ENCODE measurements at places on chromosomes 12 and 14.

- DNase-seq: no peak
Observed at GRCh38 chr12:42582498-42582897, 7.0 kb downstream of the PRICKLE1 start.

GRCh38 chr14:20969336-20969735 is 14.0 kb downstream of the RNASE2 start:
- no peak for DNase-seq

- DNase-seq: no peak
Observed at GRCh38 chr14:104953896-104954656, 24.1 kb downstream of the AHNAK2 start.

- no peak for DNase-seq
Observed at GRCh38 chr14:93028724-93029076, 87.0 kb downstream of the ITPK1 start.

DNA sequence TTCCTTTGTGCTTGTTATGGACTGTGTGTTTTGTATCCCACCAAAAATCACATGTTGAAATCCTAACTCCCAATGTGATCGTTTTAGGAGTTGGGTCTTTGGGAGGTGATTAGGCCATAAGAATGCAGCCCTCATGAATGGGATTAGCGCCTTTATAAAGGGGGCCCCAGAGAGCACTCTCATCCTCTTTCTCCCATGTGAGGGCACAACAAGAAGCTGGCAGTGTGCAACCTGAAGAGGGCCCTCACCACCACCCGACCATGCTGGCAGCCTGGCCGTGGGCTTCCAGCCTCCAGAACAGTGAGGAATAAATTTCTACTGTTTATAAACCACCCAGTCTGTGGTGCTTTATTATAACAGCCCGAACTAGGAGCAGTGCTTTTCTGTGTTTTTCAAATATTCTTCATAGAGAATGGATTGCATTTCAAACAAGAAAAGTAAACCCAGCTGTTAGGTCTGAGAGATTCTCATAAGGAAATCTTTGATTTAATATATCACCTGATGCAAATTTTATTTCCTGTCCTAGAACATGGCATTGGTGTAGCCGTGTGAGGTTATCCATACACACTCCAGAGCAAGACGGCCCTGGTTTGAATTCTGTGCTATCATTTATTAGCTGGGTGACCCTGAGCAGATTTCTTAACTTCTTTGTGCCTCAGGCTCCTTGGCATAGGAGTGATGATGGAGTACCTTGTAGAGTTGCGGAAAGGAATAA is 27.8 kb downstream of the HSPB8 start:
- DNase-seq: no peak

DNA sequence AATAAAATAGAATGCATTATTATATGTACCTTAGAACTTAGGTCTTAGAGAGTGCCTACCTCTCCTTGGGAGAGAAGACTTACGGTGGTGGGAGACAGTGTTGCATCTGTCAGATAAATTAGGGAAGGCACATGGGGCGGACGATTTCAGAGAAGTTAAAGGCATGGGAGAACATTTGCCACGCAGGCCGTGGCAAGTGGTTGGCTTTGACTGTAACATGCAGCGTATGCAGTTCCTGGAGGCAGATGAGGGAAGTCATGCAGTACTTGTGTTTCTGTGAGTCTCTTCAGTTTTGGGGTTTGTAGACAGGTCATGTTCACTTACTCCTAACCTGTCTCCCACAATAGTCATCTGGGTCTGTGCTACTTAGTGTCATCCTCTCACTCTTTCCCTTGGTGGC is 43.6 kb downstream of the ETV6 start:
- no peak for DNase-seq

DNA sequence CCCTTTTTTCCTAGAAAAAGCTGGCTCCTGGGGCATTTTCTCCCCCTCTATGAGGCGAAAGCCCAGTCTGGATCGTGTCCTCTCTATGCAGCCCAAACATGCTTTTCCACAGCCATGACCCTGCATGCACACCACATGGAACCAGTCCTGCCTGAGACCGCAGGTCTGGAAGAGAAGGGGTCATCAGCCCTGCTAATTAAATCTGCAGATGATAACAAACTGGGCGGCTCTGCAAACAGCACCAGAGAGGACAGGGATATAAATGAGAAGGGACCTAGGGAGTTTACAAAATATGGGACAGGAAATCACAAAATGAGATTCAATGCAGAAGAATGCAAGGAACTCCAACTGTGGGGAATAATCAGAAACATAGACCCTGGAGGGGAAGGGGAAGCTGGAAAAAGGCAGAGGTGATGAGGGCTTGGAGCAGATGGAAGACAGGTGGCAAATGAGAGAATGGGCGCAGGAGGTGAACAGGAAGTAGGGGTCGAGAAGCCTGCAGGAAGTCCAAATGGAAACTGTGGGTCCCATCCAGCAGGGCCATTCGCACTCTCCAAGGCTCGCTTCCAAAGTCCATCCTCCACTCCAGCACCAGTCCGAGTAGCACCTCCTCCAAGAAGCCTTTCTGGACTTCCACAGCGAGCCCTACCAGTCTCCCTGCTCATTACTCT is 76.3 kb downstream of the ANO2 start:
- DNase-seq: no peak

DNA sequence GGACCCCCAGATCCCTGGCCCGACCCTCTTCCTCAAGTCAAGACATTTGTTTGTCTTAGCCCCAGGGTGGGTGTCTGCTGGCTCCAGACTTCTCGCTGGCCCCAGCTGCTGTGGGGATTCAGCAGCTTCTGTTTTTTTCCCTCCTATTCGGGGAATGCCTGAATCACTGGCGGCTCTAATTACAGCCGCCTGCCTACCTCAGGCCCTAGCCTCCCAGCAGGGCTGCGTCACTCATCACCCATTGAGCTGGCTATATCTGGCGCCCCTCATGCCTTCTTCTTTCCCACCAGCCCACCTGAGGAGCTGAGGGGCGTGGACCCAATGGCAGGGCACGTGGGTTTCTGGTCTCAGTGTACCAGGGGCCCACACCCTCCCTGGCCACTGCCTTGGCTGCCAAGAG is 10.1 kb downstream of the KRT80 start:
- DNase-seq: no peak

DNA sequence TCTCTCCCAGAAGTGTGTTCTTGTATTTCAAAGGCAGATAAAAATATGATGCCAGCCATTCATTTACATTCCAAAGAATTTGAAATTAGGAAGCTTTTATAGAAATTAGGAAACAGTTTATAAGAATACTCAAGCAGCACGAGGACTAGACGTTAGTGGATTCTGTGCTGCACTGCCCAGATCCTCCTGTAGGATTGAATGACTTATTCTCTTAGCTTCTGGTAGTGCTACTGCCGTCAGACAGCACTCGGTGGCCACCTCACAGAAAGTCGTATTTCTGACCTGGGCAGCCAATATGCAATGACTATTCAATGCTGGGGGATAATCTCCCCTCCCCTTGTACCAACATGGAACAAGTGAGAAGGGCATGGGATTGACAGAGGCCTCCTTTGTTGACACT is 326.4 kb downstream of the RPL10L start:
- DNase-seq: no peak

DNA sequence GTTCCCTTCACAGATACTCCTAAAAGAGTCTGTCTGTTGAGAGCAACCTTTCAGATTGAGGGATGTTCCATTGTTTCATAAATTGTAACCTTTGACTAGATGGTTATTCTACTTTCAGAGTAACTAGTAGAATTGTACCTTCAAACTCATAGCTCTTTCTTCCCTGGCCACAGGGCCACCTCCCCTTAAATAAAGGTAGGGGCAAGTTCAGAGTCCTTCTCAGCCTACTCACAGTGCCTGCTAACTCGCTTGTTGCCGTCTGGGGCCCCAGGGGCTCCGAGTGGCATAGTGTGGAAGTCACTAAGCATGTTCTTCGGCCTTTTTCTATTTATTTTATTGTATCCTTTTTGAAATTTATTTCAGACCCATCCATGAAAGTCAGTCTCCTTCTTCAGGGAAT is 250.4 kb downstream of the ALX1 start:
- no peak for DNase-seq

- DNase-seq: no peak
Observed at GRCh38 chr14:24692382-24693352, 58.7 kb upstream of the GZMB start.

DNA sequence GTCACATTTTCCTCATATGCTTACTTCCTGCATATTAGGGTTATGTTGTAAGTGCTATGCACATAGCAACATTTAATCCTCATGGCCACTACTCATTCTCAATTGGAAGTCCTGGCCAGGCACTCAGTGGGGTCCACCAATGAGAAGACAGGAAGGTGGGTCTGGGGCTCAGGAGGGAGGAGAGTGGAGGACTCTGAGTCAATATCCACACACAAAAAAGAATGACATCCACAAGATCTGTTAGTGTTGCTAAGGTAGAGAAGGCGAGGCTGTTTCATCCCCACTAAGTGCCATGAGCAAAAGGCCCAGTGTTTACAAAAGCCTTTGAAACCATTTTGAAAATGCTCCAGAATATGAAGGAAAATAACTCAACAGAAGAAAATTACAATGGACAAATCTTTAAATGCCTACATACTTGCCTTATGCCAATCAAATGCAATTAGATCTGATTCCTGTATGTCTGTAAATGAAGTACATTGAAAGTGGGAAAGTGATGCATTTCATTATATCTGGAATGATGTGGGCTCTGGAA is 53.9 kb downstream of the EID3 start:
- DNase-seq: no peak

DNA sequence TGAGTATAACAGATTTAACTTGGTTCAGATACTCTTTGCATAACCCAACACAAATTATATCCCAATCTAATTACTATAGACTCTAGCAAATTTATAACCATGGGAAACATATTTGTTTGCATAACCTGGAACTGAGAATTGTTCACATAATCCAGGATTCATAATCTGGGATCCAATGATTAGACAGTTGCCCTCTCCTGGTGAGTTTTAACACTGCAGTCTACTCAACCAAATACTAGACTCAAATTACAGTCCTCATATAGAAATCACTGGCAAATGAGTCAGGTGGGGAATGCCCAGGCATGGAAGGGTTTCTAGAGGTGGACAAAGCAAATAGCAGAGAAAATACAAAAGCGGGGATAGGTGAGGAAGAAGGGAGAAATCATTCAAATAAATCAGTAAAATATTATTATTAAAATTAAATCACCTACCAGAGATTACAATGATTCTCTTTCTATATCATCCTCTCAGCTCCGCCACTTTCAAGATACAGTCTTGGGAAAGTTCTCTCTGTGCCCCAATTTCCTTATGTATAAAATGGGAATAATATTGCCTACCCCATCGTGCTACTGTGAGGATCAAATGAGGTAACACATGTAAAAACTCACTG is 9.4 kb downstream of the GCH1 start:
- peak; percentile 61 for DNase-seq

- no peak for DNase-seq
Observed at GRCh38 chr12:107622001-107622400, 63.6 kb upstream of the PWP1 start.

DNA sequence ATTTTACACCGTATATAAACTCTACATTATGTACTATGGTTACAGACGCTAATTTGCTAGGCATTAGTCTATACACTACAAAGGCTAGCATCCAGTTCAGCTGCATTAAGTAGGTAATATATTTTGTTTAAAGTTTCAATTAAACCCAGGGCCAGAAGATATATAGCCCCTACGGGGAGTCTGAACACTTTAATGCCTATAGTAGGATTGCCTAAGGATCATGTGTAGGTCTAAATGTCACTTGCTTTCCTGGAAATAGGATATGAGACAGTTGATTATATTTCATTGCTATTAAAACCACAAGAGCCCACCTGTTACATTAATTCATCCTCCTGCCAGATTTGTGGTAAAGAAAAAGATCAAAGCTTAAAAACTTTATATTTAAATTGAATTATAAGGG is 286.9 kb downstream of the TMTC2 start:
- no peak for DNase-seq

- DNase-seq: no peak
Observed at GRCh38 chr12:54033980-54034784, 1.3 kb downstream of the HOXC5 start.

- DNase-seq: no peak
Observed at GRCh38 chr14:72673179-72673578, 220.7 kb downstream of the DPF3 start.

DNA sequence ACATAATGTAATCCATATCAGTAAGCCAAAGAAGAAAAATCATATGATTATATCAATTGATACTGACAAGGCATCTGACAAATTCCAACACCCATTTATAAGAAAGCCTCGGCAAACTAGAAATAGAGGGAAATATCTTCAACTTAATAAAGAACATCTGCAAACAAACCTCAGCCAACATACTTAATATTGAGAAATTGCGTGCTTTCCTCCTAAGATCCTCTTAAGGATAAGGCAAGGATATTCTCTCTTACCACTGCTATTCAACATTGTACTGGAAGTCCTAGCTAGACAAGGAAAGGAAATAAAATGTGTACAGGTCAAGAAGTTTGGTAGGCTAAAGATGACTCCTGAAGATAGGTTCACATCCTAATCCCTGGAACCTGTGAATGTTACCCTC is 115.9 kb downstream of the DERA start:
- no peak for DNase-seq

- no peak for DNase-seq
Observed at GRCh38 chr12:130478786-130479185, 141.1 kb downstream of the PIWIL1 start.

GRCh38 chr12:77019920-77020319 is 45.4 kb downstream of the E2F7 start:
- DNase-seq: no peak

GRCh38 chr12:12661086-12661856 is 34.7 kb downstream of the GPR19 start:
- DNase-seq: no peak

DNA sequence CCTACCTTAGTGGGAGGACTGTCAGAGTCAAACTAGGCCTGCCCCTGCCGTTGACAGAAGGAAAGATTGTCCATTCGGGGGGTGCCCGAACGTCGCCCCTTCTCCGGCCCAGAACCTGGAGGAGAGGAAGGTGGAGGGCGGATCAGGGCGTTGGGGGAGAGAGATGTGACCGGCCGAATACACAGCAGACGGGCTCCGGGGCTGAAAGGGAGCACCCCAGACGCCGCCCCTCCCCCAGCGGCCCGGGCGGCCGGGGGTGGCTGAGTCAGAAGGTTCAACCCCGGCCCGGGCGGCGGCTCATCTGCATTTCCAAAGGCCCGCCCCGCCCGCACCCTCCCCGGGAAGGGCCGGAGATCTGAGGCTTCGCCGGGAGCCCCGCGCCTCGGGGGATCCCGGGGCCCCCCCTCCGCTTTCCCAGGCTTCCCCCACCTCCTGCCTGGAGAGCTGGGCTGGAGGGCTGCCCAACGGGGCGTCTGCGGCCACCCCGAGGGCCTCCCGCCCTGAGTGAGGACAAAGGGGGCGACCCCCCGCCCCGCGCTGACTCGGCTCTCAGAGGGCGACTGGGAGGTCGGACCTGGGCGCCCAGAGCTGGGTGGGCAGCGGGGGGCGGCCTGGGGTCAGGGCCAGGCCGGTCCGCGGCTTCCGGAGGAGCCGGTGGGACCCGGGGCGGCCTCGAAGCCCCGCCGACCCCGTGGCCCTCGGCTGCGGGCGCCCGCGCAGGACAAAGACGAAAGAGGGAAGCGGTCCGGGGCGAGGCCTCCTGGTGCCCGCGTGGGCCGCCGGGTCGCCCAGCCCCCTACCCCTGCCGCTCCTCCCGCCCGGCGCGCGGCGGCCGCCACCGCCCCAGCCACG is 3.7 kb upstream of the SETD1B start:
- DNase-seq: no peak

GRCh38 chr12:61810486-61810885 is 449.7 kb upstream of the USP15 start:
- no peak for DNase-seq

- no peak for DNase-seq
Observed at GRCh38 chr12:78698747-78699146, 165.8 kb upstream of the SYT1 start.

- DNase-seq: no peak
Observed at GRCh38 chr14:33948145-33948868, 2.6 kb downstream of the EGLN3 start.

Measured in HFF-Myc (cell line).